ENCODE measurements at places on chromosomes 2 and 18. TPM values are rescaled to one million over a fixed set of nuclear protein-coding genes. Genes with fewer than 3 reads are reported as not detected.

SMPD4 gene
- polyA plus RNA-seq = 37.0 TPM

B3GNT7 gene
- polyA plus RNA-seq = 0.65 TPM

PRSS56 gene
- 2.1 TPM for polyA plus RNA-seq

MROH2A gene
- polyA plus RNA-seq = not detected

RGPD3 gene
- polyA plus RNA-seq = 0.06 TPM

TMEM247 gene
- not detected for polyA plus RNA-seq

TMEM198 gene
- polyA plus RNA-seq = 4.6 TPM

CXCR1 gene
- polyA plus RNA-seq = 0.11 TPM

TMEM182 gene
- 156 TPM for polyA plus RNA-seq

GALNT14 gene
- polyA plus RNA-seq = 2.6 TPM

TEKT4 gene
- polyA plus RNA-seq = not detected

VIT gene
- 2.6 TPM for polyA plus RNA-seq

MEP1B gene
- 0.12 TPM for polyA plus RNA-seq

NEUROD1 gene
- not detected for polyA plus RNA-seq

DYSF gene
- polyA plus RNA-seq = 135 TPM

MYO5B gene
- polyA plus RNA-seq = 3.3 TPM

DNA sequence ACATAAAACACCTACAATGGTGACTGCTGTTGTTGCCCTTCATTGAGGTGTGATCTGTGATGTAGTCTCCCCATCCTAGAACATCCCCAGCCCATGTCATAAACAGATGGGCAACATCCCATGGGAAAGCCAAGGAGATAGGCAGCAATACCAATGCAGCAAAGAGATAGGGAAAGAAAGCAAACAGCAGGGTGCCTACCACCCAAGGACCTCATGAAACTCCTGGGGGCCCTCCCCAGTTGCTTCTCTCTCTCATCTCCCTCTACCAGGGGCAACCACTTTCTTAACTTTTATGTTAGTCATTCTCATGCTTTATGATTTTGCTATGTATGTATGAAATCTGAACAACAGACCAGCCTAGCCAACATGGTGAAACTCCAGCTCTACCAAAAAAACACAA lies 8.1 kb upstream of the ITPRIPL1 start:
- DNase-seq = no peak

- DNase-seq = no peak
Observed at GRCh38 chr18:10053861-10054260, 140.0 kb downstream of the VAPA start.

GRCh38 chr2:10363861-10364610 lies 61.3 kb downstream of the HPCAL1 start:
- no peak for DNase-seq

- peak; percentile 50 for DNase-seq
Observed at GRCh38 chr2:170502361-170503130, 212.6 kb upstream of the SP5 start.

GRCh38 chr2:58182527-58182926 lies 58.6 kb downstream of the FANCL start:
- no peak for DNase-seq

DNA sequence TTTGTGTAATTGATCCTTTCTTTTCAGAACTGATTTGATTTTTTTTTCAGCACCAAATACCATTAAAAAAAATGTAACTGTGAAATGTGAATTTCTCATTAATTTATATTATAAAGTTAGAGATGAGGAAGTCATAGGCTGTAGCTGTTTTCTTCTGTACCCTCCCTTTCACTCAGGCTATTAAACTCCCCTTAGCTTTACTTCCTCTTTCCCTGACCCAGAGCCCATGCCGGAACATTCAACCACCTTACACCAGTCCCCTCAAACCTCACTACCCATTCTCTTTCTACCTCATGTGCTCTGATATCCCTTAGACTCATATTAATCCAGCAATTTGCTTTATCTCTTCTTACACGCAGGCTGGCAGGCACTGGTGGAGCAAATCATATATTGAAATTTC lies 12.4 kb downstream of the GALNT5 start:
- DNase-seq = no peak

DNA sequence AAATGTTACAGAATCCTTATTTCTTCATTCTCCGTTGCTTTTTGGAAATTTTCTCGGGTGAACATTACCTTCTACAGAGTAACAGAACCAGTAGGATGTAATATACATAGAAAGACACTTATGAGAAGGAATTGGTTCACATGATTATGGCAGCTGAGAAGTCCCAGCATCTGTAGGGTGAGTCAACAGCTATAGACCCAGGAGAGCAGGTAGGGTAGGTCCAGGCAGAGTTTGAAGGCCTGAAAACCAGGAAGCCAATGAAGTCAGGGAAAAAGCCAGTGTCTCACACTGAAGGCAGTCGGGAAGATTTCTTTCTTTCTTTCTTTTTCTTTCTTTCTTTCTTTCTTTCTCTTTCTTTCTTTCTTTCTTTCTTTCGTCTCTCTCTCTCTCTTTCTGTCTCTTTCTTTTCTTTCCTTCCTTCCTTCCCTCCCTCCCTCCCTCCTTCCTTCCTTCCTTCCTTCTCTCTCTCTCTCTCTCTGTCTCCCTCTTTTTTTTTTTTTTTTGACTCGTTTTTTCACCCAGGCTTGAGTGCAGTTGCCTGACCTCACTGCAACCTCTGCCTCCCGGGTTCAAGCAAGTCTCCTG lies 15.1 kb upstream of the YES1 start:
- DNase-seq = no peak

- no peak for DNase-seq
Observed at GRCh38 chr2:176947754-176948153, 264.8 kb upstream of the HNRNPA3 start.

DNA sequence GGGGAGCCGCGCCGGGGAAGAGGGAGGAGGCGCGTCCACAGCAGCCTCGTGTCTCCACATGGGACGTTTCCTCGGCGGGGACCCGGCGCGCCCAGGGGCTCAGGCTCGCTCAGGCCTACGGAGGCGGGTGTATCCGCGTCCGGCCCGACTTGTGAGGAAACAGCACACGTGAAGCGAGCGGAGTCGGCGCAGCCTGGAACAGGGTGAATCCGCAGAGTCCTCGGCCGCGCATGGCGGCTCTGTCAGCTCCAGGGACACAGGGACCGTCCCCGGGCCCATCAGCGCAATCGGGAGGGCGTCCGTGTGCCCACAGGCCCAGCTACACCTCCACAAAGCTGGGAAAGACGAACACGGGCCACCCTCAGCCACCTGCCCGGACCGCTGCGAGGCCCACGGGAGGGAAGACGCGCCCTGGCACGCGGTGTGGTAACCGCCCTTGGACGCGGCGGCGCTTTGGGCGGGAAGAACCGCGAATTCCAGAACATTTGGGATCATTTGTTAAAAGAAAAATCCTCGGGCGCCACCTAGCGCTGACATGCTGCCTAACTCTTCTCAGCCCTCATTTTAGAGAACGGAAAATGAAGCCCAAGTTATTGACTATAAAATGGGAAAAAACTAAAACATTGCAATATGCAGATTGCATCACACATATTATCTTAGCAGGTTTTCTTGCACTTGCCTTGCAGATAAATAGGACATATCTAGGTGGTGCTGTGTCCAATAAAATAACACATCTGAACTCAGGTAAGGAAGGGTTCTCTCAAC lies 40.4 kb downstream of the TMEM18 start:
- peak; percentile 79 for DNase-seq

DNA sequence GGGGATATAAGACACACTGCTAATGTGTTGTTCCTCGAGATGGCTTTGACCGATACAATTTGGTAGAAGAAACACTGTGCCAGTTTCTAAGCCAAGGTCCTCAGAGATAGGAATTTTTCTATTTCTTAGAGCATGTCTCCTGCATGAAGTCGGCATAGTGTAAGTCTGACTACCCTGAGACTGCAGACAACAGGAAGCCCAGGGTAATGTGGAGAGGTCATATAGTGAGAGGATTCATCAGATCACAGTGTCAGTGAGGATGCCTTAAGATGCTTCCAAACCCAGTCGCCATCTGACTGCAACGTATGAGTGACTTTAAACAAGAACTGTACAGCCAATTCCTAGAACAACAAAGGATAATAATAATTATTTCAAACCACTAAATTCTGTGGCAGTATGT lies 818.3 kb upstream of the GYPC start:
- DNase-seq = no peak

DNA sequence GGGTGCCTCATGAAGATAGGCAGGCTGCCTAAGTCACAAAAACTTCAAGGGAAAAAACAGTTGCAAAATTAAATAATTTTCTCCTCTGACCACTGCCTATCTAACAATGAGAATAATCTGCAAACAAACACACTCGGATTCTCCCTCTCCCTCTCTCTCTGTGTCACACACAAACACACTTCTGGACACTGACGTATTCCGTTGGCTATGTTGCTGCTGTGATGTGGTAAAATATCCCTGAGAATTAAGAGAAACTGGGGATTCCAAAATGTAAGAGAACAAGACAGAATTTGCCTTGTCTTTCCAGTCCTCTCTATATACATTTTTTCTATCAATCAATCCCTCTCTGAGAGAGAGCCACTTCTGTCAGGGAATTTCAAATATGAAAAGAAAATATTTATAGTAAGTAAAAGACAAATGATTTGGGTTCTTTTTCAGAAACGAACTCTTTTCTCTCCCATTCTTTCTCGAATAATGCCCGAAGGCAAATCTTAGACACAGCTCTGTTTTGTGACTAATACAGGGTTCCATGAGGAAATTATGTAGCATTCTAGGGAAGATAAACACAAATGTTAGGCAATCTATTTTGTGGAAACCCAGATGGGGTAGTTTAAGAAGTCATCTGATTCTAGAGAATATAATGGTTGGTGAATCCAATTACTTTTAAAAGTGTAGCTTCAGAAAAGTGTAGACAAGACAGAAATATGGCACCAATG lies 310.3 kb upstream of the CYP26B1 start:
- peak; percentile 22 for DNase-seq

- DNase-seq = no peak
Observed at GRCh38 chr18:69885355-69885754, 62.3 kb downstream of the CD226 start.

- no peak for DNase-seq
Observed at GRCh38 chr2:110677080-110677479, 783 bp downstream of the BUB1 start.

- DNase-seq = peak; percentile 58
Observed at GRCh38 chr18:74251297-74252038, 40.3 kb downstream of the CYB5A start.

- peak; percentile 22 for DNase-seq
Observed at GRCh38 chr2:53859206-53860181, at the start of gene GPR75. GPR75 (minus strand) TSS chr2:53859967; CDS start chr2:53854756, 5,211 bp downstream.

DNA sequence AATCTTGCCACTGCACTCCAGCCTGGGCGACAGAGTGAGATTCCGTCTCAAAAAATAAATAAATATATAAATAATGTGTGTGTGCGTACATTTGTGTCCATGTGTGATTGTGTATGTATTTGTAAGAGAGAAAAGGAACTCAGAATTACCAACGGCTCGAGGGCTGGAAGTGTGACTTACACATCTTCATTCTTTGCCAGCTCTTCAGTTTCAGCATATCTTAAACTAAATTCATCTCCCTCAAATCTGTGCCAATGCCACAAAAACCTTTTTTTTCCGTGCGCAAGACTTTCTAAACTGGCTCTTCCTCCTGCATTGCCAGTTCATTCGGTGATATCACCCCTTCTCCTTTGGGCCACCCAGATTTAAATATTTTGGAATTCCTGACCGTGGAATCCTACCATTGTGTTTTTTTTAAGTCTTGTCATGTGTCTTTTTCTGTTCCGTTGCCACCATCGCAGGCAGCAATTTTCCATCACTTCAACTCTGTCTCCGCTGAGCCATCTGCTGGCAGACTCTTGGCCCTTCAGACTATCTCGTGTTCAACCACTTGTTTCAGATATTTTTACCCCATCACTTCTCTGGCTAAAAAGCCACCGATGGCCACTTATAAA lies 77.0 kb upstream of the ZNF532 start:
- peak; percentile 53 for DNase-seq

GRCh38 chr2:196160101-196160500 lies 11.3 kb downstream of the STK17B start:
- peak; percentile 80 for DNase-seq

- no peak for DNase-seq
Observed at GRCh38 chr2:112768432-112768831, 4.0 kb upstream of the CKAP2L start.

- DNase-seq = peak; percentile 85
Observed at GRCh38 chr2:54560146-54560881, 104.2 kb downstream of the SPTBN1 start.

- DNase-seq = peak; percentile 75
Observed at GRCh38 chr2:118185210-118186109, 97.2 kb downstream of the INSIG2 start.

GRCh38 chr2:168920504-168921157 lies 19.5 kb downstream of the G6PC2 start:
- peak; percentile 40 for DNase-seq

- no peak for DNase-seq
Observed at GRCh38 chr2:116499389-116499788, 1315.1 kb upstream of the DDX18 start.

DNA sequence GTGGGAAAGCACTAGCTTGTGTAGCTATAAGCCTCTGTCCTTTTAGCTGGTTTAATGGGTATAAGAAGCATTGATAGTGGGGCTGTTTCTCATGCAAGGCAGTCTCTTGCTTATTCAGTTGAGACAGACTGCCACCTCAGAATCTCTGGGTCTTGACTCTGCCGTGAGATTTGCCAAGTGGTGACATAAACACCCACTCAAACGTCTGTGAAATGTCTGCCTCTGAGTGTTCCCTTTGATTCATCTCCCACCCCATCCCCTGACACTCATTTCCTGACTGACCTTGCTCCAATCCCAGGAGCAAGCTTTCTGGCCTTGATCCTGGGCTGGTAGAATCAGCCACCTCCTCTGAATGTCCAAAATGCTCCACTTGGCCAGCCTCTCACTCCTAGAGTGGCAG lies 141.9 kb upstream of the RBMS1 start:
- DNase-seq = no peak

DNA sequence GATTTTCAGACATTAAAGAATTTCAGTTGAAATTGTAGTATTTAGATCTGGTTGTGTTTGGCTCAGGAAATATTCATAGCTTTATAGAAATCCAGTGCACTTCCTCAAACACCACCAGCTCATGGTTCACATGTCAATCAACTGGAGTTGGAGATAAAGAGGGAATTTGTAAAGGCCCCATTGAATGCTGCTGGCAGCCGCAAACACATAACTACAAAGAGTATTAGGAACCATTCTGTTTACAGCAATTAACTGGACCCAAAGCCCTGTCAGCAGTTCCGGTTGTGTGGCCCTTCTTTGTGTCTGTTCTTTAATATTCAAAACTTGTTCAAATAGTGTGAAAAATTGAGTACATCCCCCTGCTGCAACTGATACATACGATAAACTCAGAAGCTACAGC lies 107.4 kb upstream of the LRRTM4 start:
- no peak for DNase-seq

DNA sequence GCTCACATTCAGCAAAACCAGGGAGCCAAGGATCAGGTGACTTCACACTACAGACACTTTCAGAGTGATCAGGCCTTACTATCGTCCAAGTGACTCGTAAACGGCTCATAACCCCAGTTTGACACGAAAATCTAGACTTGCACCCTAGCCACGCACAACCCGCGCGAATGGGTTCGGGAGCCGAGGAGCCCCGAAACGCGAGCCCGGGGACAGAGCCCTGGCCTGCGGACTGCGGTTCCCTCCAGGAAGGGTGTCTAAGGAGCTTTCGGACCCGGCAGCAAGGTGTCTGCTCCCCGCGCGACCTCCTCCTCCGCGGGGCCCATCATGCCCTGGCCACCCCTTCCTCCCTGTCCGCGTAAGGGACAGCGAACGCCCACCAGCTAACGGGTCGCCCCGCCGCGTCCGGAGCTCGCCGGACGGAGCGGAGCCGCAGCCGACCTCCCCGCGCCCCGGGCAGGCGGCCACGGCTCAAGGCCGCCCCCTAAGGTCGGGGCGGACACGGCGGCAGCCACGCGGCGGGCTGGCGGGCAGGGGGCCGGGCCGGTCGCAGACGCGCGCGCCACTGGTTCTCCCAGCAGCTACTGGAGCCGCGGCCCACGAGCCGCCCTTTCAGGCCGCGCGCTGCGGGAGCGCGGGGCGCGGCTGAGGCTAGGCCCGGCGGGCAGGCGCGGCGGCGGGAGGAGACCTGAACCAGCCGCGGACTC lies 575 bp downstream of the ATL2 start:
- peak; percentile 84 for DNase-seq
